ENCODE measurements at places on chromosomes 16 and 17.

DNA sequence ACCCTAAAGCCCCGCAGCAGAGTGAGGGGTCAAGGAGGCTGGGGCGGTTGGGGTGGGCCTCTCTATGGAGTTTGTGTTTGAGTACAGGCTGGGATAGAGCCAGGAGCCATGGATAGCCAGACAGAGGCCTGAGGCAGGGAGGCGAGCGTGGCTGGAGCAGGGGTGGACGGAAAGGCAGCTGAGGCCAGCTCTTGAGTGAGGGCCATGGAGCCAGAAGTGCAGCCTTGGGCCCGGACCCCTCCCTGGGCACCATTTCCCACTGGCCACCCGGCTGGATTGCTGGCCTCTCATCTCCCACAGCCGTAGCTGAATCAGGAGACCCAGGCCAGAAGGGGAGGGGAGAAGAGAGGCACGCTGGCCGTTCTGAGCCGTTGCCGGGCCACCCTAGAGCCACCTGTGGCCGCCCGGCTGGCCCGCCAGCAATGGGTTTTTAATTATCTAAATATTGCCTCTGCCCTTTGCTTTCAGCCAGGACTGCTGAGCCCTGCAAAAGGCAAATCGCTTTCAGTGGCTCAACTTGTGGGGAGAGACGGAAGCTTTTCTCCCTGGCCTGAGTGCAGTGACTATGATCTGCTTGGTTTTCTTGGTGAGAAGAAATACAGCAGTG is 75.2 kb upstream of the GSE1 start:
- DNase-seq, result no peak
- no peaks in the 10 kb centered on the region for H3K36me3 ChIP-seq
- no peaks in the 10 kb centered on the region for H3K27me3 ChIP-seq
- peaks cover 38% of the 10 kb centered on the region for H3K4me1 ChIP-seq
- no peak overlapping the region for H3K4me3 ChIP-seq

DNA sequence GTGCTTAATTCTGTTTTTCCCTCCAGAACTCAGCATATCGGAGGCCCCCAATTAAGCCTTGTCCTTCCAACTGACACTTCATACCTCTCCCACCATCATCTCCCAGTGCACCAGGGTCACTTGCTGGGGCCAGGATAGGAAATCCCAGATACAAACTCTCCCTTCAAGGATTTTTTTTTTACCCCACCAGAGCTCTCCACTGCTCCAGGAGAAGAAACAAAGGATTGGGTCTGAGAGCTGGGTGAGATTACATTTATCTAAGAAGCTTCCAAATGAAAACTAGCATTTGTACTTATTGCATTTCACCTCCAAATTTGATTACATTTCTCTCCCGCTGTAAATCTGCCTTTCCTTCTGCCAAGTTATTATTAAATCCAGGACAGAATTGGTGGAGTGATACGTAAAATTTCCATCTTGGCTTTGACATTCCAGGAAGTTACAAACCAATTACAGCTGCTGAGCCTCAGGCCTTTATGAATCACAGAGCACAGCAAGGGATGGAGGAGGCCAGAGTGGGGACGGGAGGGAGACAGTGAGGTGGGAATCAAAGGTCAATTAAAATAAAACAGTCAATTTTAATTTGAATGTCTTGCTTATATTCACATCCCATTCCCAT is 123.5 kb downstream of the USP31 start:
- H3K4me3 ChIP-seq, result no peak overlapping the region
- H3K4me1 ChIP-seq, result no peaks in the 10 kb centered on the region
- no peak overlapping the region for H3K27ac ChIP-seq
- DNase-seq, result no peak

GRCh38 chr16:49674351-49674851 is 181.5 kb downstream of the ZNF423 start:
- H3K27me3 ChIP-seq, result no peaks in the 10 kb centered on the region
- H3K27ac ChIP-seq, result no peak overlapping the region
- H3K4me1 ChIP-seq, result no peaks in the 10 kb centered on the region
- no peaks in the 10 kb centered on the region for H3K36me3 ChIP-seq

DNA sequence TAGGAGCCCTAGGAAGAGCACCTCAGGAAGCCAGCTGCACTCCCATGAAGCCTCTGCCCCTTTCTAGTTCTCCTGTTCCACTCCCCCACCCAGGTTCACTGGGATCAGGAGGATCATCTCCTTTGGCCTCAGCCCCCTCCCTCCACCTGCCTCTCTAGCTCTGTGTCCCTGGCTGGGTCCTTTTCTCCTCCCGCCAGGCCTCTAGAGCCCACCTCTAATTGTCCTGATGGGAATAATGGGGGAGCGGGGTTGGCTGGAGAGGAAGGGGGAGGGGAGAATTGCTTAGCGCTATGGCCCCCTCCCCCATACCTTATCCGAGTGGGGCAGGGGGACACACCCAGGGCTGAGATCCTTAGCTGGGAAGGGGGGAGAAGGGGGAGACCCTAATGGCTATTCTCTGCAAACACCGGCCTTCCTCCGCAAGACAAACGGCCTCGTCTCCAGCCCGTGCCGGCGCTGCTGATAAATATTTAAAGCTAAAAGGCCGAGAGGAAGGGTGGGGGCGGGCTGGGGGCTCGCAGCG is 997 bp downstream of the HOXB7 start:
- H3K27me3 ChIP-seq, result peaks cover 62% of the 10 kb centered on the region
- H3K4me3 ChIP-seq, result peak overlapping the region; percentile 77
- H3K4me1 ChIP-seq, result peaks cover 17% of the 10 kb centered on the region
- no peaks in the 10 kb centered on the region for H3K36me3 ChIP-seq
- H3K27ac ChIP-seq, result peak overlapping the region; percentile 61

- H3K36me3 ChIP-seq, result peaks cover 31% of the 10 kb centered on the region
- DNase-seq, result no peak
- H3K4me1 ChIP-seq, result peaks cover 31% of the 10 kb centered on the region
- no peaks in the 10 kb centered on the region for H3K27me3 ChIP-seq
- no peak overlapping the region for H3K4me3 ChIP-seq
These were observed 5.9 kb downstream of the PHAF1 start for GRCh38 chr16:67115639-67116038.

DNA sequence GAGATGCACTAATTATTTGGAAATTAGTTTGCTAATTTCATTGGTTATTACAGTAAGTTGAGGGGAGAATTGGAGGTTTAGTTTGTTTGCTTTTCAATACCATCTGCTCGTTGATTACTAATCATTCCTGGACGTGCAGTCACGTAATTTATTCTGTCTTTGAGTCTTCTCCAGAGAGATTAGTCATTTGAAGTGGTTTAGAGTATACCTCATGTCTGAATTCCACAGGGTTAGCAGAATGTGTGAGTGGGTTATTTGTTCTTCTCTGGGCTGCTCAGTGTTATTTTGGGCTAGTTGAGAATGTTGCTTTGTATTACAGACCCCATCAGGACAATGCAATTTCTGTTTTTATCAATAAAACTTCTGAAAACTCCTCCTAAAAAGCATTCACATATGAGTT is 265.0 kb downstream of the RBFOX1 start:
- H3K4me1 ChIP-seq, result peaks cover 29% of the 10 kb centered on the region
- H3K27me3 ChIP-seq, result no peaks in the 10 kb centered on the region
- H3K4me3 ChIP-seq, result no peak overlapping the region
- H3K36me3 ChIP-seq, result no peaks in the 10 kb centered on the region
- H3K27ac ChIP-seq, result peak overlapping the region; percentile 57

GRCh38 chr16:68105611-68106010 is 20.4 kb downstream of the NFATC3 start:
- no peak overlapping the region for H3K4me3 ChIP-seq
- DNase-seq, result no peak
- H3K4me1 ChIP-seq, result peaks cover 18% of the 10 kb centered on the region
- no peak overlapping the region for H3K27ac ChIP-seq
- H3K36me3 ChIP-seq, result no peaks in the 10 kb centered on the region
- H3K27me3 ChIP-seq, result no peaks in the 10 kb centered on the region

- DNase-seq, result no peak
- H3K27ac ChIP-seq, result no peak overlapping the region
- H3K27me3 ChIP-seq, result peaks cover 17% of the 10 kb centered on the region
- H3K4me3 ChIP-seq, result no peak overlapping the region
- H3K36me3 ChIP-seq, result no peaks in the 10 kb centered on the region
These were observed 121.7 kb downstream of the IRX5 start for GRCh38 chr16:55052348-55052734.

DNA sequence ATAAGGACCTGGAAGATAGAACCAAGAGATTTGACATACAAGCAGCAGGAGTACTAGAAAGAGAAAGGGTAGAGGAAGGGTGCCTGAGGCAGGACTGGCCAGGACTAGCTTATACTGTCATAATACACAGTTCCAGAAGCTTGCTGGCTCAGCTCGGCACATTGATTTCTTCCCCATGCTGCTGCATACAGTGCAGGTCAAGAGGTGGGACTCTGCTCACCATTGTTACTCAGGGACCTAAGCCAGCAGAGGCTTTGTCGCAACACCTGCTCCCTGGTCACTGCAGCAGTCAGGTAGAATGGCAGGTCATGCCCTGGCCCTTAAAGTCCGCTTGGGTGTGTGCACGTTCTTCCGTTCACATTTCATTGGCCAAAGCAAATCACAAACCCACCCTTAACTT is 32.8 kb downstream of the LDHD start:
- H3K27ac ChIP-seq, result peak overlapping the region; percentile 6
- DNase-seq, result no peak
- H3K36me3 ChIP-seq, result no peaks in the 10 kb centered on the region
- peaks cover 74% of the 10 kb centered on the region for H3K4me1 ChIP-seq

DNA sequence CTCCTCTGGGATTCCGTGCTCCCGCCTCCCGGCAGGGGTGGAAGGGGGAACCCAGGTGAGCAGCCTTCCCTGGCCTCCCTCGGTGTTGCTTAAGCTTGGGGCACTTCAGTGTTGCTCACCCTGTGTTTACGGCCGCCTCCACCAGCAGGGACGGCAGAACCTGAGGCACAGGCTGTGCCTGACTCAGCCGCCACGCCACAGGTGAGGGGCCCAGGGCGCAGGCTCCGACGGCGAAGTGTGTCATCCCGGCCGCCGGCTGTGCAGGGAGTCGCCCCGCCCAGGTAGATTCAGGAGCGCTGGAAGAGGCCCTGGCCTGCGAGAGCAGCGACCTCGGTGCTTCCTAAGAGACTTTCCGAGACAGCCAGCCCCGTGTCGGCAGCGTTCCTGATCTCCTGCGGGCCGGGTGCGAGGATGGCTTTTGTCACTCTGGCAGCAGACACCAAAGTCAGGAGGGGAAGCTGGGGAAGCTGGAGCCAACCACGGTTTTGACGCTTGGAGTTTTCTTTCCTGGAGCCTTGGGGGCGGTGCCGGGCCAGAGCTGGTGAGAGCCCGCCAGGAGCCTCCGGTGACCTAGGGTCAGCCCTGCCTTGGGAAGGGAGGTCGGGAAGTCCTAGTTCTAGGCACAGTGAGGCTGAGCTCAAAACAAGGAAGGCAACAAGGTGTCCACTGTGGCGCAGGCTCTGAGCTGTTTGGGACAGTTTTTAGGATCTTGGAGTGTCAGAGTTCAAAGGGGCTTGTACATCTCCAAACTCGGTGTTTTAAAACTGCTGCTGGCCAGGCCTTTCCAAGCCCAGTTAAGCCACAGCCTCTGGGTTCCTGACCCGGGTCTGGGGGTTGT is 2.1 kb downstream of the GSE1 start:
- peak overlapping the region; percentile 79 for H3K4me3 ChIP-seq
- no peaks in the 10 kb centered on the region for H3K36me3 ChIP-seq
- no peak for DNase-seq
- no peaks in the 10 kb centered on the region for H3K27me3 ChIP-seq

- no peaks in the 10 kb centered on the region for H3K36me3 ChIP-seq
- H3K4me1 ChIP-seq, result peaks cover 17% of the 10 kb centered on the region
- no peaks in the 10 kb centered on the region for H3K27me3 ChIP-seq
- no peak overlapping the region for H3K4me3 ChIP-seq
These were observed 220.6 kb downstream of the NTN1 start for GRCh38 chr17:9241774-9242496.

DNA sequence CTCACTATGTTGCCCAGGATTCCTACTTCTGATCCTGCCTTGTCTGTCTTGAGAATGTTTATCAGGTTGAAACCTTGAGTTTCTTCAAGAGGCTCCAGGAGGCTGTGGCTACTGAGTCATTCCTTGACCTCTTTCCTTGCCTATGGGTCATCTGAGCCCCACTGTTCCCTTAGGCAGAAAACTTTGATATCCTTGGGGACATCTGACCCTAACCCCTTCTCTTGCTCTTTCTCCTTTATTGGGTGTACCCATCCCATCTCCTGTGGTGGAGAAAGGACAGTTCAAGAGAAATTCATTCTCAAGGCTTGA is 12.5 kb downstream of the ARL4D start:
- H3K27ac ChIP-seq, result no peak overlapping the region
- no peak overlapping the region for H3K4me3 ChIP-seq
- no peaks in the 10 kb centered on the region for H3K4me1 ChIP-seq
- peaks cover 5% of the 10 kb centered on the region for H3K27me3 ChIP-seq
- H3K36me3 ChIP-seq, result no peaks in the 10 kb centered on the region

GRCh38 chr16:77500286-77500598 is 65.4 kb upstream of the ADAMTS18 start:
- H3K4me1 ChIP-seq, result no peaks in the 10 kb centered on the region
- DNase-seq, result no peak
- H3K4me3 ChIP-seq, result no peak overlapping the region
- no peaks in the 10 kb centered on the region for H3K27me3 ChIP-seq
- no peaks in the 10 kb centered on the region for H3K36me3 ChIP-seq

DNA sequence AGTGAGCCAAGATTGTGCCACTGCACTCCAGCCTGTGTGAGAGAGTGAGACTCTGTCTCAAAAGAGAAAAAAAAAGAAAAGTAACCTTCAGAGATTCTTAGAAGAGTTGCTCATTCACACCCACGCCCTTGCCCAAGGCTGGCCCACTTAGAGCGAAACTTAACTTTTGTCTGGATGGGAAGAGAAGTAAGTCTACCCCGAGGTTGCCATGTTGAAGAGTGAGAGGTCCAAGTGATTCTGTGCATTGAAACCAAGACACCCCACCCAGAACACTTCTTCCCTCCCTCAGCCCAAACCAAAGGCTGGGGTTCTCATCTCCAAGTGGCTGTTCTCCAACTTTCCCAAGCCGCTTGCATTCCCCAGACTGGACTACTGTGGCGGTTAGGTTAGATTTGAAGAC is 2.4 kb upstream of the CISD3 start:
- H3K4me1 ChIP-seq, result peaks cover 20% of the 10 kb centered on the region
- peak overlapping the region; percentile 23 for H3K27ac ChIP-seq
- no peaks in the 10 kb centered on the region for H3K27me3 ChIP-seq
- peaks cover 39% of the 10 kb centered on the region for H3K36me3 ChIP-seq
- H3K4me3 ChIP-seq, result no peak overlapping the region

DNA sequence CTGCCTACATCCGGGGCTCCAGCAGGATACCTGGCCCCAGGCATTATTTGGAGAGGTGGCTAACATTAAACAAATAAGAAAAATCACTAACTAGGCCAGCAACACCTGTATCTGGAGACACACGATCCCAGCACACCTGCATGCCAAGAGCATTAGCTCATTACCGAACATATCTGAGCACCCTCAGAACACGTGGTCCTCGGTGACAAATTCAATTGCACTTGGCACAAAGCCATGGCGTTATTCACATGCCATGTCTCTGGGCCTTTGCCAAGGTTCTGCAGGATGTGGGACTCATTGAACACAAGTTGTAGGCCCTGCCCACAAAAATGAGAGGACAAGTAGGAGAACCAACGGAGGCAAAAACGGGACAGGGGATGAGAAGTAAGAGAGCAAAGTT is 552.3 kb downstream of the TOX3 start:
- no peaks in the 10 kb centered on the region for H3K27me3 ChIP-seq
